Mammary microvascular endothelial cell (primary cell): ENCODE measurements at places on chromosomes 4 and X. TPM values are rescaled to one million over a fixed set of nuclear protein-coding genes. Genes with fewer than 3 reads are reported as not detected.

GPR34 gene
- total RNA-seq = not detected in 2 replicates

F8A3 gene
- total RNA-seq = 5.9 and 6.1 TPM in 2 replicates

CYTL1 gene
- 118 and 121 TPM in 2 replicates for total RNA-seq

SULT1E1 gene
- 0.34 TPM in 1 of 2 replicates, not detected in the other for total RNA-seq

CT45A1 gene
- not detected in 2 replicates for total RNA-seq

PCDH18 gene
- 0.13 and 0.15 TPM in 2 replicates for total RNA-seq

L1CAM gene
- 0.05 TPM in 1 of 2 replicates, not detected in the other for total RNA-seq

TRPC5OS gene
- total RNA-seq = 0.05 TPM in 1 of 2 replicates, not detected in the other

SLIT2 gene
- 2.4 and 3.1 TPM in 2 replicates for total RNA-seq

ZAR1 gene
- not detected in 2 replicates for total RNA-seq

XAGE2 gene
- total RNA-seq = not detected in 2 replicates

DSPP gene
- total RNA-seq = not detected in 2 replicates

USP17L18 gene
- not detected in 2 replicates for total RNA-seq

HSFX3 gene
- total RNA-seq = not detected in 2 replicates

TMEM154 gene
- total RNA-seq = 13.3 and 14.3 TPM in 2 replicates

FAAH2 gene
- total RNA-seq = 0.64 TPM in 1 of 2 replicates, not detected in the other

ARMCX4 gene
- 3.4 and 4.5 TPM in 2 replicates for total RNA-seq

S100P gene
- 0.10 TPM in 1 of 2 replicates, not detected in the other for total RNA-seq

MAGED4 gene
- total RNA-seq = 2.1 and 3.7 TPM in 2 replicates

F9 gene
- total RNA-seq = not detected in 2 replicates

PDZD4 gene
- total RNA-seq = not detected in 2 replicates

TKTL2 gene
- total RNA-seq = not detected in 2 replicates

TEC gene
- total RNA-seq = 0.84 and 0.93 TPM in 2 replicates

MAB21L2 gene
- total RNA-seq = under 0.01 and 0.20 TPM in 2 replicates

PPP1R2C gene
- not detected in 2 replicates for total RNA-seq

TAF7L gene
- 1.00 and 1.1 TPM in 2 replicates for total RNA-seq
